Smooth muscle cell of trachea (primary cell): ENCODE measurements at places on chromosomes 7 and 10. TPM values are rescaled to one million over a fixed set of nuclear protein-coding genes. Genes with fewer than 3 reads are reported as not detected.

The MKI67 gene
- 1.8 and 27.9 TPM in 2 replicates for total RNA-seq

The TFR2 gene
- total RNA-seq = 0.33 TPM in 1 of 2 replicates, not detected in the other

The MCM10 gene
- total RNA-seq = 0.99 and 6.0 TPM in 2 replicates

The GPC2 gene
- 1.8 and 2.6 TPM in 2 replicates for total RNA-seq

The GPR26 gene
- total RNA-seq = not detected in 2 replicates

The TMEM213 gene
- not detected in 2 replicates for total RNA-seq
